ENCODE measurements at places on chromosomes 11 and 22. TPM values are rescaled to one million over a fixed set of nuclear protein-coding genes. Genes with fewer than 3 reads are reported as not detected.

Gene RCOR2
- total RNA-seq, result 0.64 TPM

Gene ZNF70
- total RNA-seq, result 1.2 TPM

Gene TIGD3
- total RNA-seq, result 0.77 TPM

Gene MCHR1
- not detected for total RNA-seq

Gene NCAM1
- total RNA-seq, result not detected

Gene USP35
- total RNA-seq, result 9.6 TPM

Gene PARVG
- not detected for total RNA-seq

Gene TMPRSS5
- 0.09 TPM for total RNA-seq

Gene GTSE1
- 32.0 TPM for total RNA-seq

Gene SPTY2D1
- 19.9 TPM for total RNA-seq

Gene OR10D3
- not detected for total RNA-seq

Gene OR4A16
- total RNA-seq, result not detected

Gene FBLN1
- total RNA-seq, result 46.6 TPM

Gene INS
- total RNA-seq, result not detected

Gene DDIAS
- 18.1 TPM for total RNA-seq

Gene C11orf97
- not detected for total RNA-seq

Gene PRDX5
- 484 TPM for total RNA-seq

Gene RBX1
- 53.9 TPM for total RNA-seq

Gene POU2F3
- total RNA-seq, result not detected

Gene CYTH4
- total RNA-seq, result 0.76 TPM

Gene TMA7B
- not detected for total RNA-seq

Gene CCDC73
- 0.04 TPM for total RNA-seq

Gene NXPE4
- total RNA-seq, result not detected

All from A549 treated with ZK216348 at 1 μM for 4 hours (cell line).